ENCODE measurements at places on chromosomes 4 and X.

- DNase-seq: no peak
Measured at GRCh38 chrX:85591536-85591935, 212.1 kb upstream of the POF1B start.

DNA sequence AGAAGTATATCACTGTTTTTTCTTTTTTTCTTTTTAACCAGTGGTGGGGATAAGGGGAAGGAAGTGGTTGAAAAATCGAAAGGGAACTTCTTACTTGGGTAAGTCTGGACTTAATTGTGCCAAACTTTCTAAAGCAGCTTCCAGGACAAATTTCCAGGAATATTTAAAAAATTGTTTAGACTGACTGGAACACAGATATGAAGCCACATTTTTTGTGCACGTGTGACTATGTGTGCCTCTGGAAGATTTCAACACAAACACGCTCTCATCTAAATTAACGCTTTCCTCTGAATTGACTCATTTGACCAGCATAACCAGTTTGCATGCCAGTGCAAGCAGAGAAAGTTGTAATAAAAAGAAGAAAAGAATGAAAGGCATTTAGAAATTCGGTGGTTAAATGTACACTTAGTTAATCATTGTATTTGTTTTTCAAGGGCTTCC, 18.8 kb upstream of the YTHDC1 start:
- no peak for DNase-seq

DNA sequence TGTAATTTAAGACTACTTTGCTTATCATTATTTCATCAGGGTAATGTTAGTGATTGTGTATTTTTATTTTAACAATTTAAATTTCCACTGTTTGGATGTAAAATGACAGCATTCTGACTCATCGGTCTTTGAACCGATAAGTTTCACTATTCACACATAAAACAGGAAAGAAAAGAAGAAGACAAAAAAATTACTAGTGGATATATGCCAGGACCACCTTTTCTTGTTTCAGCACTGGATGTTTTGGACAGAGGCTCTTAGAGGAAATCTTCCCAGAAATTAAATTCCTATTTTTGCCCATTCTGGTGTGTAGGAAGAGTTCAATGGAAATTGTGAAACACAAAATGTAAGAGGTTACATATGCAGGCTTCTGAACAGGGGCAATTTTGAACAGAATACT, 57.4 kb downstream of the VEGFC start:
- DNase-seq: no peak

GRCh38 chrX:46582325-46582724, 8.8 kb downstream of the CHST7 start:
- DNase-seq: no peak

DNA sequence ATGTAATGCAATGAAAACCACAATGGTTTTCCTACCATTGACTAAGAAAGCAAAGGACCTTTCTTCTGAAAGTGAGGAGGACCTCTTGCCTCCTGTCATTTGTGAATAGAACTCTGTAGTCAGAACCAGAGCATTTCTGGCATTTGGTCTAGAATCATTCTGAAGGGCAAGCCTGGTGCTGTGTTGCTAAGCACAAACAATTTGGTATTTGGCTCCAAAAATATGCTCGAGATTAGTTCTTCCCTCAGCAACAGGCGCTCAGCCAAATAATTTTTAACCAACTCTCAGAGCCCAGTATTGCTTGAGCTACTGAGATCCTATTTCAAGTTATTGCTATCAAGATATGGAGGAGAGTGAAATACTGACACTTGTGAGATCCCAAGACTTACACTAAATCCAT, 71.0 kb downstream of the SNCA start:
- no peak for DNase-seq

DNA sequence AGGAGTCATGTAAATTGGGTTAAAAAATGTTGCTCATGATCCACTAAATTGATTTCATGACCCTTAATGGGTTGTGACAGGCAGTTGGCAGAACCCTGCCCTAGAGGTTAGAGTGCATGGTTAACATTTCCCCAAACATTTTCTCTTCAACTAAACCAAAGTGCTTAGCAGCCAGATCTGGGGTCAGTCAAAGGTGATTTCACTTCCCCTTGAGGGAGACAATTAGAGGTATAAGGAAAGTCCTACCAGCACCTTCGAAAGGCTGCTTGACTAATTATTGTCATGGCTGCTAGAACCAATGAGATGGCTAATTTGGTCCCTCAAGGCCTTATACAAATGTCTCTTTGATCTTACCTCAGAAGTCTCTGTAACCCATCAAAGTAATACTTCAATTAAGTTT, 30.9 kb upstream of the INTS6L start:
- no peak for DNase-seq

GRCh38 chrX:29447867-29448266, 767.5 kb upstream of the MAGEB2 start:
- DNase-seq: no peak

GRCh38 chr4:57073559-57073958, 36.6 kb downstream of the IGFBP7 start:
- DNase-seq: no peak
